ENCODE measurements at places on chromosomes 7 and 10.

DNA sequence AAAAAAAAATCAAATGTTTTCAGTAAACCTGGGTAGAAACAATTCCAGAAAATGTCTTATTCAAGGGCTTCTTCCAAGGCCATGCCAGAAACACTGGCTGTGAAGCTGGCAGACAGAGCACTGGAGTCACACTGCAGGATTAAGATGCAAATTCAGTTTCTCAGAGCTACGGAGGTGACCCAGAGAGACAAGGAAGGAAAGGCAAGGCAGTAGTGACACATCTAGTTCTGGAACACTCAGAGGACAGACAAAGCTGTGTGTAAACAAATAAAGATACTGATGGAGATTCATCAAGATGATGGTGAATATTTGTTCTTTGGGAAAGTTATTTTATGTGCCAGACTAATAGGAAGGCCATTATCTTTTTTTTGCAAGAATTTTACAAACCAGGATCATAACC, 608.3 kb upstream of the C7orf33 start:
- no peak for DNase-seq

DNA sequence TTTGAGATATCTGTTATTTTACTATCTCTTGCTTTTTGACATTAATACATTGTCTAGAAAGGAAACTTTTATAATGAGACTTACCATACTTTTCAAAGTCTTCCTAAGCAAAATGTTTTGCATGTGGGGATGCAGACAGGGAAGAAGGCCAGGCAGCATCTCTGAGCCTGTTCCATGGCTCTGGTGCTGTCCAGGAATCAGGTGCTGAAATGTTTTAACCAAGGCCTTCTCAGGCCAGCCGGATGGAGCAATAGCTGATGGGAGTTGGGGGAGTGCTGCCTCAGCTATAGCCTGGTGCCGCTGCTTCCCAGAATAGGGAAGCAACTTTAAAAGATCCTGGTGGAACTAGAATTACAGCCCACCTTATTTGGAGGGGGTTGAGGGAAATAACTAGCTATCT, 38.5 kb downstream of the CRTAC1 start:
- no peak for DNase-seq

DNA sequence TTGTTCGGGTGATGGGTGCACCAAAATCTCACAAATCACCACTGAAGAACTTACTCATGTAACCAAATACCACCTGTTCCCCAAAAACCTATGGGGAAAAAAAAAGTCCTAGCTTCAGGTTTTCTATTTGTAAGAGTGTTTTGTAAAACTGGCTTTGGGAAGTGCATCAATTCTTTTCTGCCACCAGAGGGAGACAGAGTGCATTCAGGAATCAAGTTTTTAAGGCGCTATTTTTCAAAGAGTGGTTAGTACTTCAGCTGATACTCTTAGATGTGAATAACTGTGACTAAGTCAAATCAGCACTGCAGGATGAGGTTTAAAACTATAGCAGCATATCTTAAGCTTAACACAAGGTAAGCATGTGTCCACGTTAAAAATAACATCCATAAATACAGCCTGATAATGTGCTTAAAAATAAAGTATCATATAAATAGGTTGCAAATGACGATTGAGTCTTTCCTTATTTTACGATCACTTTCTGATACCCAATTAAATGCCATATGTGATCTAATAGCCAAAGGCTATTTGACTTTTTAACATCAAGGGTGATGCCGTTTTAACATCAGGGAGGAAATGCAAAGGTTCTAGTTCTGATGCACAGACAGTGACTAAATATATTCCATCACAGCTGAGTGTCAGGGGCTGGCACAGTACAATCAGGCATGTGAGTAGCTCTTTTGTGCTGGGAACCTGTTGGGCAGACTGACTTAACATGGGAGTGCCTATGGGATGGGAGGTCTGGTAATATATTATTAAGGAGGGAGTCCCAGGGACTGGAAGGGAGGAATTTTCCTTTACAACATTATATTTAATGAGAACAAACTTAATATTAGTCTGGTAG, 10.6 kb upstream of the LYZL2 start:
- no peak for DNase-seq

DNA sequence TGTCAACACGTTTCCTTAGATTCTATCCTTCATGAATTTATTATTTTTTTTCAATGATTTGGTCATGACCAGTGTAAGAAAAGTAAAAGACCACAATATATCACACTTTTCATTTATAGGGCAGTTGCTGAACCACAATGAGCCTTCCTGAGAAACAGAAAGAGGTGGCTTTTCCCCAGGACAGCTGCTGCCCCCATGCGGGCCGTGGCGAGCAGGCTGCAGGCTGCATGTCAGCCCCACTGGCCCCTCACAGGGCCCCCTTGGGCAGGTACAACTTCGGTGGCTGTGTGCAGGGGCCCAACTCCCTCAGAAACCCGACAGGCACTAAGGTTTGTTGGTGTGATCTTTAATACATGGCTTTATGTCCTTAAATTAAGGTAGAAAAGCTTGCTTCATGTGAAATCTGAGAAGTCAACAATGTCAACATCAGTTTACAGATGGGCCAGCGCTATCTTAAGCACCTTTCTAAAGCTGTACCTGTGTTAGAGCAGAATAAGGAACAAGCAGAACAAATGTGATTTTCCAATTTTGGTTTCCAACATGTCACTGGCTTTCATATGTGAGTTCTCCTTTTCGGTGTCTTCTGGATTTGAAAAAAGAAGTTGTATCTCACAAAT, 10.6 kb downstream of the BEND7 start:
- DNase-seq, result no peak

- no peak for DNase-seq
These were observed 9.4 kb upstream of the LRRC27 start for GRCh38 chr10:132322586-132323048.

- DNase-seq, result peak; percentile 66
These were observed 4.0 kb downstream of the GPR15LG start for GRCh38 chr10:84177541-84178141.

- DNase-seq, result no peak
These were observed 74.5 kb downstream of the DGKI start for GRCh38 chr7:137772316-137772715.

- no peak for DNase-seq
These were observed 136.3 kb downstream of the INHBA start for GRCh38 chr7:41566581-41566980.

DNA sequence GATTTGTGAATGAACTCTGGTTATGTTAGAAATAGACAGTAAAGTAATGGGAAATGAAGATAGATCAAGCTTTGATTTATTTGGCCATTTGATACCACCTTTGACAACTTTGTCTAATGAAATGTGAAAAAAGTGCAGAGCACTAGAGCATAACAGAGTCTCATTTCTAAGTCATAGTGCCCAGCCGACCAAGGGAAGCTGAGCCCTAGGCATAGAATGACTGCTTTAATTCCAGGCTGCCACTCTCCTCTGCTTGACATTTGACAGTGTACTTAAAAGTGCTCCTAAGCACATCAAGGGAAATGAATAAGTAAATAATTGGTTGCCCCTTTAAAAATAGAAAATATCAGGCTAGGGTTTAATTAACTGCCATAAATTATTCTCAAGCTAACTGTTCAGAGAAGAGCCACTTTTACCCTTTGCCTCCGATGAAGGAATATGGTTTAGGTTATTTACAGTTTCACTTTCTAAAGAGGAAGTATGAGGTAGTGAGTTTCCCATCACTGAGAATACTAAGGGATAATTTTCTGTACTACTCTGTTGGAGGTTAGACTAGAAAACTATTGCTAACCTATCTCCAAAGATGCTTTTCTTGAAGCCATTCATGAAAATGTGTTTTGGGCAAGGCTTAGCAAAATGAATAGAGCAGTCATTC, 591.6 kb downstream of the REEP3 start:
- DNase-seq, result no peak

DNA sequence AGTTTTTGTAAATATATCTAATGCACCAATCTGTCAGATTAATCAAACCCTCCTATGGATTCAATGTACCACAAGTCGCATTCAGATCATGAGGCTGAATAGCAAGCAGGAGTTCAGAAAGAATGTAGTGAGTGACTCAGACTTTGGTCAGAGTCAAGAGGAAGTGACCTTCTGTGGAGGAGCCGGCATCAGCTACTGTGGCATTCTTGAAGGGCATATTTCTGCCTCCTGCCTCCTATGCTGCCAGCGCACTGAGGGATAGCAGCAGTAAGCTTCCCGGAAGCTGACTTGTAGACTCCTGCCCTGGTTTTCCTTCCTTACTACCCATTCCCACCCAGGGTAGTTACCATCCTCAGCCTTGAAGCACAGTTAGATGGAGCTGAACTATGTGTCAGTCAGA, 867.5 kb downstream of the NRG3 start:
- no peak for DNase-seq

DNA sequence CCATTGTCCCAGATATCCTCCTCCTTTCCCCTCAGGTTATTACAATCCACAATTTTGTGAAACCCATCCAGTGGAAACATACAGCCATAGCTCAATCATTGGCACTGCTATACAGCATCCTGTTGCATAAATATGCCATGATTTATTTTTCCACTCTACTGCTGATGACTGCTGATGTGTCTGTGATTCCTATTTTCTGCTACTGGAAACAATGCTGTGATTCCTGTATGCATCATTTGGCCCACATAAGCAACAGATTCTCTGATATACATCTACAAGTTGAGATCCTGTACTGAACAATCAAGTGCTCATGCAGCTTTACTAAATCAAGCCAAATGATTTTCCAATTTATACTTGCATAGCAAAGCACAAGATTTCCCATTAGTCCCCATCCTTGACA, 39.6 kb downstream of the CUL2 start:
- no peak for DNase-seq

All from activated naive CD8-positive, alpha-beta T cell treated with anti-CD3 and anti-CD28 coated beads, Interleukin-2, amount 10 ng/mL, durations not matched to agents 7 days and 5 days (primary cell).